Stimulated activated CD4-positive, alpha-beta T cell treated with anti-CD3 and anti-CD28 coated beads, TNF-alpha, amount 100 ng/mL, for 24 hours (primary cell): ENCODE measurements at places on chromosomes 13 and 19.

GRCh38 chr13:105627270-105627669 lies 908.2 kb downstream of the EFNB2 start:
- no peak for DNase-seq

GRCh38 chr19:3046698-3047495 lies 15.4 kb downstream of the TLE5 start:
- DNase-seq: no peak

DNA sequence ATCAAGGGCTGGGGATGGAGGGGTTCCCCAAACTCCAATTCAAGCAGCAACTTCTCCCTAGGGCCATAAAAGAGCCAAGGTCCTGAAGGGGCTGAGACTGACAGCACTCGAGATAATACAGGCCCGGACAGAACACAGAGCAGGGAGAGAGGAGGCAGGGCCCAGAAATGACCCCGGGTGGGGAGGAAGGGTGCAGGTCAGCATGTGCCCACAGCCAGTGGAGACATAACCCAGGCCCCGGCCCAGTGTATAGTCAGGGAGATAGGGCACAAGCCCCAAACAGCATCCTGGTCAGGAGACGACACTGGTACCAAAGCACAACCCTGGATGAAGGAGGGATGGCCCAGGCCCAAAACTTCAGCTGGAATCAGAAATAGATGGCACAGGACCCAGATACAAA lies 28.6 kb upstream of the ATP1A3 start:
- DNase-seq: no peak

GRCh38 chr19:588741-589692 lies 664 bp upstream of the HCN2 start:
- no peak for DNase-seq

DNA sequence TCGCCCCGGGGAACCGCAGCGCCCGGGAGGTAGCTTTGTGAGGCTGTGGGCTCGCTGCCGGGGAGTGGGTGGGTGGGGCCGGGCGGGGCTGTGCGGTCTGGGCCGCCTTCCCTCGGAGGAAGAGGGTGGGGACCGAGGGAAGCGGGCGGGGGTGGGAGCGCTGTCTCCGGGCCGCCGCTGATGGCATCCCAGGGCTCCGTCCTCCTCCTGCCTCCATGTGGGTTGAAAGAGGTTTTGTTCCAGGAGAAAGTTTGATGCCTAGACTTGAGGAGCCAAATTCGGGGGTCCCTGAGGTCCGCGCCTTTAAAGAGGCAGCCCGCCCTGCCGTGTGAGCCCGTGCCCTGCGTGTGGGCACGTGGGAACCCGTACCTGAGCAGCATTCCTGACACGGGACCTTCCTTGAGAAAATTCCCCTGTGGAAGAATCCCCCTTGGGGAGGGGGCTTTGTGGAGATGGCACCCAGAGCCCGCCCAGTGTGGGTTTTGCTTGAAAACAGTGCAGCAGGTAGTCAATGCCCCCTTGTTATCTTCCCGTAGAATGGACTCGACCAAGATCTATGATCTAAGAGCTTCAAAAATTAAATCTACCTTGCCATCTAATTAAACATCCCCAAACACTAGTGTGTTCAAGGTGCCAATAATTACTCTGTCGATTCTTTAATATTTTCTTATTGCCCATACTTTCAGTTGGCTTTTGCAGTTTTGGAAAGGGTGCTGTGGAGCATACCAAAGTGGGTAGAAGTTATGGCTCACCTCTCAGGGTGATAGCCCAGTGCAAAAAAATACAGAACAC lies 107.8 kb downstream of the RXFP2 start:
- DNase-seq: no peak

DNA sequence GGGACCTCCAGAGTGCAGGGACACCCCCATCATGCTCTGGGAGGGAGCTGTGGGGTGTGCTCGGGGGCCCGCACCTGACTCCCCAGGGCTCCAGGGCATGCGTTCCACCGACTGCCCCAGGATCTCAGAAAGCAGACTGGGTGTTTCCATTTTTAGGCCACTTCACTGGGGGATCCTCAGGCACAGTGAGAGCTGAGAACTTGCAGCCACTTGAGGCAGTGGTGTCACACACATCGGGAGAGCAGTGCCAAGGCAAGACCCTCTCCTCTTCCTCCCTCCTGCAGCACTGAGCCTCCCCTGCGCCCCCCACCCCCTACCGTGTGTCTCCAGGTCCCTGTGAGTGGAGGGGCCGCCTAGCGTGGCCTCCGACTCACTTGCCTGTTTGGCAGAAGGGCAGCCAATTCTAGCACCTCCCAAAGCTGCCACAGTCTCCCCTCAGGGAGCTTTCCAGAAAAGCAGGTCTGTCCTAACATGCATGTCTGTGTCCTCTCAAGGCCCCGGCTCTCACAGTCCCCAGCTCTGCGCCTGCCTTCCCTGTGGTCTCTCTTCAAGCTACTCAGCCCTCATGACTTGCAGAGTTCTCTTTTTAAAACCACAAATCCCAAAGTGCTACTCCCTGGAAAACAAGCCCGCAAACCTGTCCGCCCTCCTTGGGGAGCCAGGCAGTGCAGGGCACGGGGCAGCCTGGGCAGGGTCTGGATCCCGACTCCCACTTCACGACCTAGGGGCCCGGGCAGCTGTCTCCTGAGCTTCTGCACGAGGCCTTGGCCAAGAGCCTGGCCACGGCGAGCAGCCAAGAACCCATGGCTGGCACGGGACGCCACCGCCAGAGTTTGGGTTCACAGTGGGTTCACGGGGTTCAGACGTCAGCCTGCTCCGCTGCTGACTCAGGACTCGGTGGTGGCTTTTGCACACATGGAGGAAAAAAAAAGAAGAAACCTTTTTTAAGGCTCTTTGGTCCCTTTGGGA lies 94.1 kb downstream of the STK24 start:
- no peak for DNase-seq

- DNase-seq: no peak
Observed at GRCh38 chr19:45643927-45644771, 5.0 kb upstream of the EML2 start.

GRCh38 chr13:19984430-19985218 lies 26.1 kb downstream of the ZMYM2 start:
- DNase-seq: no peak

DNA sequence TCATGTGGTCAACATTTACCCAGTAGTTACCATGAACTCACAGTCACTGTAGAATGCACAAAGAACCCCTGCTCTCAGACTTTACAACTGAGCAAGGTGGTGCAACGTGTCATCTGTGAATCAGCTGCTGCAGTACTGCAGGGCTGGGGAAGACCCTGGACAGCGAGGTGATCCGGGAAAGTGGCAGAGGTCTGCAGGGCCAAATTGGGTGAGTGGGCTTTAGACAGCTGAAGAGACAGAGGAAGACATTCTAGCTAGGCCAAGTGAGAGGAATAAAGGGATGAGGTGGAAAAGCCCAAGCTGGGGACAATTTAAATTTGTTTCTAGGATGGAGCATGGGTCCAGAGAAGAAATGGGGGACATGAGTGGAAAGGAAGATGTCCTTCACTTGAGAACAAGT lies 270.5 kb downstream of the DCLK1 start:
- DNase-seq: no peak

DNA sequence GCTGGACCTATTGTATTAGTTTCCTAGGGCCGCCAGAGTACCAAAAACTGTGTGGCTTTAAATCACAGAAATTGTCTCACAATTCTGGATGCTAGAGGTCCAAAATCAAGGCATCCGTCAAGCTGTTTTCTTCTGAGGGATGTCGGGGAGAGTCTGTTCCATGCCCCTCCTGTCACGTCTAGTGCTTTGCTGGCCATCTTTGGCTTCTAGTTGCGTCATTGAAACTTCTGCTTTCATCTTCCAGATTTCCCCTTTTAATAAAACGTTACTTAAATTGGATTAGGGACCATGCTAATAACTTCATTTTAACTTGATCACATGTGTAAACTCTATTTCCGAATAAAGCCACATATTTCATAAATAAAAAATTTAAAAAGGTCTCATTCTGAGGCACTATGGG lies 47.5 kb downstream of the TRPM4 start:
- DNase-seq: no peak

DNA sequence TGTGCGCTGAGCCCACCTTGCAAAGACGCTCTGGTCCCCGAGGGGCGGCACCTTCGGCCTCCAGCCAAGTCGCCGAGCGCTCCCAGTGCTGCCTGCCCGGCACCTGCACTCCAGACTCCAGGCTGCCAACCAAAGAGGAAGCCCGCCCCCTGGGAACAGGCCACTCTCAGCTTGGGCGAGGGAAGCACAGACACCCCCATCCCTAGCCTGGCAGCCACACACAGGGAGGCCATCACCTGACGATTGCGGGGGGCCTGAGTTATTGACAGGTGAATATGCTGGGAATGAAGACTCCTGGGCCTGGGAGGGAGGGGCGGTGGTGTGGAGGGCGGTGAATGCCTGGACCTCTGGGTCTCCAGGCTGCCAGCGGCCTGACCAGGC lies 10.3 kb upstream of the ZNF492 start:
- no peak for DNase-seq

- DNase-seq: no peak
Observed at GRCh38 chr13:109821103-109821502, 34.7 kb upstream of the IRS2 start.

DNA sequence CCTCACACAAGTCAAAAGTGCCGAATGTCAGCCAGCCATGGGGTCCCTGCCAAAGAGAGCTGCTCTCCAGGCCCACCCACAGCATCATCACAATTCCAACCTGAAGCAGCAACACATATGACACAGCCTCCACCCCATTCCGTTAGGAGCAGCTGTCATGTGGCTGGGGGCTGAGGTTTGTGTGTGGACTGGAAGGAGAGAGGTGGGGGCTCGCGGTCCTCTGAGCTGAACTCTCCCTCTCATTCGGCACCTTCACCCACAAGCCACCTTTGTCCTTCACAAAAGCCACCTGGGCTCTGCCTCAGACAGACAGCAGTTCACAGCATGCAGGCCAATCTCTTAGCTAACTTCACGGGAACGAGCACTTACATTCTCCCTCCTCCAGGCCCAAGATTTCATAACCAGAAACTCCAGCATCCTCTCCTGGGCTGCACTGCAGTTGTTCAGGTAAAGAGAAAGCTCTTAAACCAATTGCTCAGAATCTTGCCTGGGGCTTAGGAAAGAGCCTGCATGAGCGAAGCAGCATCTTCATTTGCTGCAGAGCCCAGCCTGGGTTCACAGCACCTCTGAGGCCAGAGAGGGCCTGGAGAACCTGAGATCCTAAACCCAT lies 7.2 kb downstream of the RAB20 start:
- DNase-seq: no peak

- DNase-seq: peak; percentile 33
Observed at GRCh38 chr19:5480427-5480836, 25.2 kb downstream of the ZNRF4 start.

DNA sequence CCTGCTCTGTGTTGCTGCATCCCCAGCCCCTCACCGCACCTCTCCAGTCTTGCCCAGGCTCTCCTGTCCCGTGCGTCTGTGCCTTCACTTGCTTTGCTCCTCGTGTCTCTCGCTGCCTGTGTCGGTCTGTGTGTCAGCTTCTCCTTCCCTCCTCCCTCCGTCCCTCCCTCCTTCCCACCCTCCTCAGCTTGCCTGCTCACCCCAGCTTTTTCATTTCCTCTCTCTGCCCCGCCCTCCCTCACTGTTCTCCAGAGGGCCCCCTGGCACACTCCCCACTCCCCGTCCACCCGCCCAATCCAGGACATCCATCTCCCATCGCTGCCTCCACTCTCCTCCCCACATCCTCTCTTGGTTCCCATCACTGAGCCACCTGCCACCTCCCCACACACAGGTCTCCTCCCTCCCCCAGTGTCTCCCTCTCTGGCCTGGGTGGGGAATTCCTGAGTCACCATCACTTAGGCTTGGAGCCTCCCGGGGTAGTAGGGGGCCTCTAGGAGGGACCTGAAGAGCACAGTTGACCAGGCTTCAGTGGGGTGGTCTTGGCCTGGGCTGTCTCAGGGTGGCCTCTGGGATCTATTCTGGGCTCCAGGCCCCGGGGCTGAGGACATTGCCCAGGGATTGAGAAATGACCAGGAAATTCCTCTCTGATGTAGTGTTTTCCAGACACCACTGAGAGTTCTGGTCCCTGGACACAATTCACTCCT lies at the start of gene PTGIR:
Gene PTGIR (minus strand): TSS at position 132 of the 704 bp plus-strand sequence. CDS start 864 bp downstream, outside the sequence.
- no peak for DNase-seq

DNA sequence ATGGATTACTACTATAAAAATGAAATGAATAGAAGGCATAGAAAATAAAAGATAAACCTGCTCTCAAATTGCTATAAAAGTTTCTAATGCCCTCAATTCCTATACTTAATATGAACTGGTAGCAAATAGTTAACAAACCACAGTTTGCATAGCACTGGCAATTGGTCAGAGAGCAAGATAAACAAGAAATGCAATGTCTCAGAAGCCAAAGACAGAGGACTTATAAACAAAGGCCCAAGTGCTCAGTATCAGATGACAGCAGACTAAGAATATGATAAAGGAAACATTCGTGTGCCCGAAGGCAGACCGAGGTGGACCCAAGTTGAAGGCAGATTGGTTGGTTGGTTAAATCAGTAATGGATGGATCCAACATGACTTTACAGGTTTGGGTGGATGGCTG lies 50.6 kb downstream of the IPO5 start:
- no peak for DNase-seq

DNA sequence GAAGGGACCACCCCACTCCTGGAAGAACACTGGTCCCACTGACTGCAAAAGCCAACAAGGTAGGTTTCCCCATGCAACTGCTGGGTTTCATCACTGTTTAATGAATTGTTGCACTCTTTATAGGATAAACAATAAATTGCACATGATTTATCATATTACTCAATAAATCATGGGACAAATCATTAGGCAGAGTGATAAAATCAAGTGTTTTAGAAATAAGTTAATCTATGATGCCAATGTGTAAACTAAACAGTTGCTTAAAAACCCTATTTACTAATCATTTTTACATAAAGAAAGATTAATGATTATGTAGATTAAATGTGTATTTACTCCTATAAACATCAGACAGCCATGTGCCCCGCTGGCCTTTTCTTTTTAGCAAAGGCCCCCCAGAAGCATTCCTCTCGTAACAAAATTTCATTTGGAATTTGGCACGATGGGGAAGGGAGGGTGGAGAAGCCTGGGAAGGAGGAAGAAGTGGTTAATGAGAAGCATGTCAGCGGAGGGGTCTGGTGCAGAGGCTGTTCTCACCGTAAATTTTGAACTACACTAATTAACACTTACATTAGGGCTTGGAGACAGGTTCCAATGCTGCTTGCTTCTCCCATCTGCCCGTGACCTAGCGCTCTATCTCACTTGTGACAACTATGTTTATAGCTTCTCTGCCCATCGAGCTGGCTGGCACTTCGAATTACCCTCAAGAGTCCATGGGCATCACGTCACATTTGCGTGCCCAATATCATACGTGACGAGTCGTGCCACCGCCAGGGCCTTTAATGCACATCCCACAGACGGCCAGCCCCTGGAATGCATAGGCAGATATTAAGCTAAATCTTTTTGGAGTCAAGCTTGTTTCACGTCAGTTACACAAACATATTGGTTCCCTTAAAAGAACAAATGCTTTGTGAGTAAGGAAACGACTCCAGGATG lies 357.7 kb upstream of the TSHZ3 start:
- DNase-seq: no peak
